ENCODE measurements at places on chromosomes 4 and X. TPM values are rescaled to one million over a fixed set of nuclear protein-coding genes. Genes with fewer than 3 reads are reported as not detected.

LRP2BP gene
- total RNA-seq: 0.29 TPM

VCX3A gene
- 1.4 TPM for total RNA-seq

TEX13D gene
- not detected for total RNA-seq

FRMPD3 gene
- total RNA-seq: 0.15 TPM

HSFX4 gene
- not detected for total RNA-seq
